NCI-H460 (cell line): ENCODE measurements at places on chromosomes 13 and 19.

DNA sequence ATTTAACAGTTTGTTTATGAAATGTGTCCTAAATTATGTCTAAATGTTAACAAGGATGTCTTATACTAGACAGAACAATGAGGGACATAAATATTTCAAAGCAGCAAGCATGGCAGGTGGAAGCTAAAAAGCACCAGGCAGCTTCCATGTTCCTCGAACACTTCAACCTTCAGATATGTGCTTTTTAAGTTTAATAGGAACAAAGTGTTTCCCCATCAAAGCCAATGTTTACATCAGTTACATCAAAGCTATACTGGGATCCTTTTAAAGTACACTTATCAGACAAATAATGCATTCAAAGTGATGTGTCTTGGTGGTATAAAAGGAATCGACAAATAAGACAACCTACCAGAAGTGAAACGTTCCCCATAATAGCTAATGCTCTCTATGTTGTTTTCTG, 2841.1 kb upstream of the PCDH20 start:
- no peak for DNase-seq

- no peak for DNase-seq
Observed at GRCh38 chr19:48873476-48874302, 1.5 kb downstream of the PPP1R15A start.

- no peak for DNase-seq
Observed at GRCh38 chr13:39916330-39916729, 260.9 kb downstream of the COG6 start.

- no peak for DNase-seq
Observed at GRCh38 chr13:60066226-60066625, 97.5 kb downstream of the DIAPH3 start.

- DNase-seq, result peak; percentile 73
Observed at GRCh38 chr13:46315491-46316075, 71.5 kb downstream of the RUBCNL start.

GRCh38 chr19:32061315-32061714, 284.1 kb upstream of the ZNF507 start:
- no peak for DNase-seq

DNA sequence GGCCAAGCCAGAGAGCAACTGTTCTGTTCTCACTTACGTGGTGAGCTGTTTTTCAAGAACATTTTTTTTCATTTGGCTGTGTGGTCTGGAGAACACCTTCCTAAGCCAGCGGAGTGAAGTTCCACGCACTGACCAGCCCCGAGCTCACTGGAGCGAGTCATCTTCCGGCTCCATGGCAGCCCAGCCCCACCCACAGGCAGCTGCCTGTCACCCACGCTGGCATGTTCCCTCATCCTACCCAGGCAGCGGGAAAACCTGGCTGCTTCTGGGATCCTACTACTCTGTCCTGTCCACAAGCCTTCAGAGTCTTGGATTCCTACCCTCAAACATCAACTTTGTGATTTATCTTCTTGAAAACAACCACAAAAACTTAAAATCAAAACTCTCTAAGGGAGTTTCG, 76.2 kb downstream of the GGACT start:
- no peak for DNase-seq

DNA sequence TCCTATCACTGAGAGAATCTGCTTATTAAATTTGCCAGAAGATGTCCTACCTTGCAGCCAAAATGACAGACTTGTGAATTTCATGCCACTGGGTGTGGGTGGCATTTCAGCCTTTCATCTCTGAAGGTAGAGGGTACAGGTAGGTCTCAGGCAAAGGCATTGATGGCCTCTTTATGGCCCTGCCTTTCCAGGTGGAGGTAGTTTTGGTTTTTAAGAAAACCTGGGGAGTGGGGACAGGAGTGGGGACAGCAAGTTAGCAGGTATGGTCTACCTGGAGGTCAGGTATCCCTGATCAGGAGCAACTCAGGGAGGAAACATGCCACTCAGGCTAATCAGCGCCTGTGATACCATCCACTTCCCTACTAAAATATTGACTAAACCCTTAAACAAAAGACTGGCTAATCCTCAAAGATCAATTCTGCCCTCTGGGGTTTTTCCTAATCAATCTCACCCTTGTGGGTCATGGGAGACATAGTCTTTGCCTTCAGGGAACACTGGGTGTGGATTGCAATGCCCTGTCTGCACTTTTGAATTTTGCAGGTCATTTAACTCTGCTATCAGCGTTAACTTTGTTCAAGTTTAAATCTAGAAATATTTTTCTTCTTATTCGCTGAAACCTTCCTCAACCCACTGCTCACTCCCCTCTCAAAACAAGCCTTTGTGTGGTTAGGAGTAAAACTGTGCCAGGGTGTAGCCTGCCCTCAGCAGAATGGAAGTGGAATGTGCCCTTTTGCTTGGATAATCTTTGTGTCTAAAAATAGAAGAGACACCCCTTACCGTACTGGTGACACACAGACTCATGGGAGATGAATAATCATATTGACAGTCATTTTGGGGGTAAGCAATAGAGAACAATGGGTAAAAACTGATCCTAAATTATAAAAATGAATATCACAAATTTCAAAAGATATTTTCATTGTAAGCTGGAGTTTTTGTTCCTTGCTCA, 233.7 kb downstream of the COG6 start:
- DNase-seq, result no peak

GRCh38 chr19:23810496-23810895, 51.8 kb upstream of the ZNF681 start:
- DNase-seq, result no peak

GRCh38 chr13:27432611-27433210, 8.3 kb downstream of the GTF3A start:
- DNase-seq, result no peak

- DNase-seq, result no peak
Observed at GRCh38 chr13:99636728-99637353, 135.6 kb downstream of the TM9SF2 start.

- DNase-seq, result no peak
Observed at GRCh38 chr19:54949412-54949811, 2.1 kb upstream of the NLRP7 start.

GRCh38 chr19:30224689-30225606, 147.2 kb upstream of the ZNF536 start:
- no peak for DNase-seq

DNA sequence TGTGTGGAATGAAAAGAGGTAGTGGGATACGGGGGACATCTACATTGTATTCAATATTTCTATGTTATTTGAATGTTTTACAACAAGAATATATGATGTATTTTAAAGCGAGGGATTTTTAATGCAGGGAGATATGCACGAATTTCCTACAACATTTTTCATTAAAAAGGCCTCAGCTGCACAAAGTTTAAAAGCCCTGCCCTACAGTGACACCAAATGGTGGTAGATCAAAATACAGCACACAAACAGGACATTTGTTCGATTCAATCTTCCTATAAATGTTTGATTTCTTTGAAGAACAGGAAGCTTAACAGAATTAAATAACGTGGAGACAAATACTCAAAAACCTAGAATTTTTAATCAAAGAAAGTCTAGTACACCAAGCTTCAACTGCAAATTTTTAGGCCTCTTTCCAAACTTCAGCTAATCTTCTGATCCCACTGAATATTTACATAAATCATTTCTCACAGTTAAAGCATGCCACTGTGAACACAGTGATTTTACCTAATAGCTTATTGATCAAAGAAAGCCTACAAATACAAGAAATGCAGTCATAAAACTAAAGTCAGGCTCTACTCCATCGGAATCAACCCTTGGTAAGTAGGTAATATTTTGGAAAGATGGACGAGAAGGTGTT, 257.2 kb downstream of the DIAPH3 start:
- DNase-seq, result peak; percentile 5

GRCh38 chr19:48255376-48256303, at the start of gene CARD8:
TSS of gene CARD8 (minus strand) at chr19:48255912. CDS start at chr19:48241020, 14,892 bp downstream.
- peak; percentile 81 for DNase-seq

DNA sequence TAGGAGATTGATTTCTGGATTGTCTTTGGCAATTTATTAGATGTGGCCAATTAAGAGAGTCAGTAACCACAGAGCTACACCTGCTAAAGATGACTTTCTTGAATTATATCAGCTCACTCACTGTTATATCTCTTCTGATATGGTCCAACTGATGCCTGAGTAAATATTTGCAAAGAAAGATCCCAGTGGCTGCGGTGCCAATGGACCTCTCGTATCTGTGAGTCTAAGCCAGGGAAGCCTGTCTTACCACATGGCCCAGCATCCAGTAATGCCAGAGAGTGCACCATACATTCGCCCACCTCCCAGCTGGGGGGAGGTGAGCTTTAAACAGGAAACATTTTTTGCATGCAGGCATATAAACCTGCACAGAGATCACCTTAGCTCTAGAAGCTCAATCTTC, 82.7 kb upstream of the SLC15A1 start:
- no peak for DNase-seq

DNA sequence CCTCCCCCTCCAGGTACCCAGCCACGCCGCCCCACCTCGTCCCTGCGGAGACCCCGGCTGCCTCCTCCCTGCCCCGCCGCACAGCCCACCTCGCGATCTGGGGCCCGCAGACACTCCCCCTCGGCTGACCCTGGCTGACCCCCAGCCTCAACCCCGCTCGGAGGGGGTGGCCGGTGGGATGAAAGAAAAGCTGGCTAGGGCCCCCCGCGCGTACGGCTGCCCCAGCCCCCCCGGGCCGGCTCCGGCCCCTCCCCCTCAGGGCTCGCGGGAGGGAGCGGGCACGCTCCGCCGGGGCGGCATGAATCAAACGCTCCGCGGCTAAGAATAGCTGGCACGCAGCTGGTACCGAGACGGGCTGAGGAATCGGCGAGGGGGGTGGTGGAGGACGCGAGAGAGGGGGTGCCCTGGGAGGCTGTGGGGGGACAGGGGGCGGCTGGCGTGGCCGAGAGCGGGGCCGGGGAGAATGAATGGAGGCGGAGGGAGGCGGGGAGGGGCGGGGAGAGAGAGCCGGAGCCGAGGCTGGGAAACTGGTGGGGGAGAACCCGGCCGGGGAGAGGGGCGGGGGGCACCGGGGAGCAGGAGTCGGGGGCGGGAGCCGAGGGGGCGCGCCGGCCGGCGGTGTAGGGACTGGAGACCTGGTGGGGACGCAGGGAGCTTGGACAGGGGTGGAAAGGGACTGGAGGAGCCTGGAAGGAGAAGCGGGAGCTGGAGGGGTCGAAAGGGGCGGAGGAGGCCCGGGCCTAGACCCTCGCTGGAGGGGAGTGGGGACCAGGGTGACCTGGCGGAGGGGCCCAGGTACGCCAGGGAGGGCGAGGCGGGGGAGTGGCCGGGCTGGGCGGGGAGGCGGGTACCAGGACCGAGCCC, 1.1 kb downstream of the SHANK1 start:
- DNase-seq, result no peak

GRCh38 chr13:31174018-31174417, 12.3 kb upstream of the HSPH1 start:
- no peak for DNase-seq

GRCh38 chr13:23843436-23843835, 45.8 kb downstream of the MIPEP start:
- no peak for DNase-seq

DNA sequence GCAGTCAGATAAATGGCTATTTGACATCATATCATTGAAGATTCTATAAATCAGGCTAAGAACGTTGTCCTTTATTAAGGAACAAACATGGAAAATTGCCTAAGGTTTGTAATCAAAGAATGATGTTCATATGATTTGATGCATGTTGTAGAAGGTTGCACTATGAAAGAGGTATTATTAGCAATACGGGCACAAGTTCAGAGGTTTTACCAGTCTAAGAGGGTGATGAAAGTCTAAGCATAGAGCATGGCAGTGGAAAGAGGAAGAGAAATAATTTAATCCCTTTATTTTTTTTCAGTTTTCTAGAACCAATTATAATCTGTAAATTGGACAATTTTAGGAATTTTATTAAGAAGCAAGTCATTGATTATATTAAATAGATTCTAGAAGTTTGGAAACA, 450.7 kb downstream of the FGF14 start:
- DNase-seq, result no peak

GRCh38 chr19:55493052-55493644, 4.9 kb downstream of the SSC5D start:
- DNase-seq, result no peak

- no peak for DNase-seq
Observed at GRCh38 chr13:107210723-107211030, 642.7 kb upstream of the ARGLU1 start.

GRCh38 chr13:54077569-54077968, 1049.0 kb downstream of the OLFM4 start:
- no peak for DNase-seq

- DNase-seq, result peak; percentile 64
Observed at GRCh38 chr13:39565036-39565949, 37.7 kb downstream of the LHFPL6 start.

DNA sequence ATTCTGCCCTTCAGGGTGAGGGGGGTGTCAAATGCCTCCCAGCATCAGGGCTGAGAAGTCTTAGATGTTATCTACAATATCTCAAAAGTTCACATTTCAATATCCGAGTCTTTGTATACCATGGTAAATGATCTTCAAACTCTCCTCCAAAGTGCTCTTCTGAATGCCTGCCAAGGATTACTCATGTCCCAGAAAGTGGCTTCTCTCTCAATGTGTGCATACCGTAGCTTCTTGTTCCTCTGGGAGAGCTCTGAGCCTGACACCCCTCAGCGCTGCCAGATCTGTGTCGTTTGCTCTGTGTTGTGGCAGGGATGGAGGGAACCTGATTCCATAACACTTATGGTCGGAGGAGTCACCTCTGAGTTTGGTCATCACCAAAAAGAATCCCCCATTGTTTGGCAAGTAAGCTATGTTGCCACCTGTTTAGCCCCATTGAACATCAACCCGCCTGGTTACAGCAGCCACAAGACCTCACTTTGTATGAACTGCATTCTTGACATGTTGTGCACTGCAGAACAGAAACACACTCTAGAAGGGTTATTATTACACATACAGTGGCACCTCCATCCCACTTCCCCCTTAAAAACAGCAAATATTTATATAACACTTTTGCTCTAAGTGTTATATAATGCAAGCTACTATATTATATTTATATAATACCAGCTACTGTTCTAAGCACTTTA, 163.1 kb upstream of the MIR17HG start:
- no peak for DNase-seq

- no peak for DNase-seq
Observed at GRCh38 chr19:39410017-39410830, 2.2 kb upstream of the PLEKHG2 start.

DNA sequence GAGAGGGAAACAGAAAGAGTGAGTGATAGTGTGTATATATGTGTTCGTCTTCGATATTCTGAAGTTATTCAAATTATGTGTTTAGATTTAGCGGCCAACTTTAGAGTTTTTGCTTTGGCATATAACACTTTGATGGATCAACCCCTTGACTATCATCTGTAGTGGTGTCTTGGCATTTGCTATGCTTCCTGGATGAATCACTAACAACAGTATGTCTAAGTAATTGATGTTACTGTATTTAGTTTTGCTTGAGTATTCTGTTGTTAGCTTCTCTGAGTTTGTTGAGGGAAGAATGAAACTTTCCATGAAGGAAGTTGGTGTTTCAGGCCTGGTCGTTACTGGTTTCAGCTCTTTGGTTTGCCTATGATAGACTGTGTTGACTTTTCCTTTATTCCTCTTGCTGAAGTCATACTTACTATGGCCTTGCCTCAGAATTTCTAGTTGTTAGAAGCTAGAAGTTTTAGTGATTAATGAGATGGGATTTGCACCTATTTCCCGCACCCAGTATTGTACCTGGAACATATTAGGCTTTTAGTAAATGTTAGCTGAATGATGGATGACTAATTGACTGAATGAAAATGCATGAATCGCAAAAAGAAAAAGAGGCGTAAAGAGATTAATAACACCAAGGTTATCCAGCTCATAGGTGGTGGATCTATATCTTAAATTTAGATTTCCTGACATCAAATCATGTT, 20.7 kb downstream of the NDFIP2 start:
- DNase-seq, result no peak
